ENCODE measurements at places on chromosomes 1 and 21.

GRCh38 chr1:165686971-165687433 lies 11.4 kb downstream of the ALDH9A1 start:
- no peak for DNase-seq

DNA sequence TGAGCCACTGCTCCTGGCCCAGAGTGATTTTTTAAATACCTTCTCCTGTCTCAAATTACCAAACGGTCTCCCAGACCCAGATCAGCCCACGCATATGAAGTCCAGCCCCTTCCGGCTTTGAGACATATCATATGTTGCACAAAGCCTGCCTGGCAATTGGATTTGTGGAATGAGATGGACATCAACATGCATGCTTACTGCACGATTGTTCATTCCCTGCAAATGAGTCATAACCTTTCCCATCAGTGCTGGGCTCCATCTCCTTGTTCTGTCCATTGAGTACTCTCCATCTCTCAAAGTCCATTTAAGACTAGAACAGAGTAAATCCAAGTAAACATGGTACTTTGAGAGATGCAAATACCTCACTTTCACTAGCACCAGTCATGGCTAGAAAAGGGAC lies 612.2 kb upstream of the USP24 start:
- no peak for DNase-seq

DNA sequence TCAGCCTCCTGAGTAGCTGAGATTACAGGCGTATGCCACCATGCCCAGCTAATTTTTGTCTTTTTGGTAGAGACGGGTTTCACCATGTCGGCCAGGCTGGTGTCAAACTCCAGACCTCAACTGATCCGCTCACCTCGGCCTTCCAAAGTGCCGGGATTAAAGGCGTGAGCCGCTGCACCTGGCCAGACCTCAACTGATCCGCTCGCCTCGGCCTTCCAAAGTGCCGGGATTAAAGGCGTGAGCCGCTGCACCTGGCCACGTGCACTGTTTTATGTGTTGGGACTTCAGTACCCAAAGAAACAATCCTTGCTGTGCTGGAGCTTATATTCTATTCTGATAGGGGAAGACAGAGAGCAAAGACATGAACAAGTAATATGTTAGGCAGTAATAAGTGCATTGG lies 10.1 kb downstream of the TRAF5 start:
- DNase-seq = no peak

- DNase-seq = no peak
Observed at GRCh38 chr1:52249831-52250230, 107.9 kb downstream of the ZFYVE9 start.

DNA sequence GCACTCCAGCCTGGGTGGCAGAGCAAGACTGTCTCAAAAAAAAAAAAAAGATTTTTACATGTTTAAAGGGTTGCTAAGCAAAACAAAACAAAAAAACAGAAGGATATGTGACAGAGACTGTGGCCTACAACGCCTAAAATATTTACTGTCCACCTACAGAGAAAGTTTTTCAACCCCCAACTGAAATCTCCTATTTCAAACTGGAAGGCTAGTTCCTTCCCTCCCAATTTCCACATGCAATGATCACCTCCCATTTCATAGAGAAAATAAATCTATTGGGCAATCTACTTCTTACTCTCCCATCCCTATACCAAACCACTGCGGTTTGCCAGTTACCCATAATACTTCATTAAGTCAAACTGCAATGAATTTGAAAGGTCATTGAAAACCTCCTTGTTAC lies 74.2 kb downstream of the ST3GAL3 start:
- no peak for DNase-seq

Data from forelimb muscle (tissue), 1 donor.